ENCODE measurements at places on chromosomes 7 and 10. TPM values are rescaled to one million over a fixed set of nuclear protein-coding genes. Genes with fewer than 3 reads are reported as not detected.
A peak's percentile ranks its signal among the peaks of the same experiment; 100 is the strongest.

Gene JCAD
- total RNA-seq, result 23.5 TPM

Gene AKR1E2
- total RNA-seq, result 5.9 TPM

DNA sequence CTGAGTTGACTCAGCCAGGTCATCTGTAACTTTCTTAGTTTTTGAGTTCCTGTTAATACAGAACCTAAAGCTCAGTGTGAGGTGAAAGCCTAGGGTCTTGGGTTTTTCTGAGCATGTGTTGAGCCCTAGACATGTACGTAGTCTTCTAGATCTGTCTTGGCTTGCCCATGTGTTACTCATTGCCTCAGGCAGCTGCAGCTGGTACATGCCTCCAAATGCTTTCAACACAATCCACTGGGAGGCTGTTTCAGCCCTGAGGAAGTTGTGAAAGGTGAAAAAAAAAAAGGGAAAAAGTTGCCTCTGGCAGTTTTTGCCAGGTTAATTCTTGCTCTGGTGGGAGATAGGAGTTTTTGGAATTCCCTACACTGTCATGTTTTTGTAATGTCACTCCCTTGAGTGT lies 134.6 kb downstream of the RNF216 start:
- no peak for DNase-seq

GRCh38 chr7:74467876-74468275 lies 14.2 kb downstream of the GTF2IRD1 start:
- no peak for DNase-seq

DNA sequence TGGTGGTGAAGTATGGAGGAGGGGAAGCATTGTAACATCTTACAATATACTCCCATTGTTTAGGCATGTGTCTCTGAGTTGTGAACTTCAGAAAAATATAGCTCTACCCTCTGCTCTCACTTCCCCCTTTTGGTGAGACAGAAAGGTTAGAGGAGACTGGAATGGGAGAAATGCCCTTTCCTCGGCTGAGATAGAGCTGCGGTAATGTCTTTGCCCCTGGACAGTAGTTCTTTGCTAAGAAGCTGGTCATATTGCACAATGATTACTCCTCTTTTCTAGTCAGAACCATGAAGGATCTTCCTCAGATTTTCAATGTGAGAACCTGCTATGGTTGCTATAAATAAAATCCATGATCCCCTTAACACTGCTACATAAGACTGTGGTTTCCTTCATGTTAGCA lies 171.0 kb downstream of the SEM1 start:
- no peak for DNase-seq

GRCh38 chr10:90871279-90871765 lies 452 bp upstream of the RPP30 start:
- no peak for DNase-seq

GRCh38 chr7:113197274-113197673 lies 78.9 kb upstream of the SMIM30 start:
- DNase-seq, result no peak

- DNase-seq, result no peak
Observed at GRCh38 chr7:13028825-13029099, 341.3 kb downstream of the ARL4A start.

Gene RPEL1
- not detected for total RNA-seq

- DNase-seq, result no peak
Observed at GRCh38 chr10:10873289-10873688, 144.4 kb upstream of the CELF2 start.

- DNase-seq, result no peak
Observed at GRCh38 chr7:10724449-10724848, 249.2 kb upstream of the PHF14 start.

GRCh38 chr7:22842973-22843372 lies 20.3 kb upstream of the TOMM7 start:
- DNase-seq, result no peak

- no peak for DNase-seq
Observed at GRCh38 chr7:140678081-140678815, 5.5 kb downstream of the ADCK2 start.

- no peak for DNase-seq
Observed at GRCh38 chr7:91242097-91242844, 22.0 kb upstream of the FZD1 start.

DNA sequence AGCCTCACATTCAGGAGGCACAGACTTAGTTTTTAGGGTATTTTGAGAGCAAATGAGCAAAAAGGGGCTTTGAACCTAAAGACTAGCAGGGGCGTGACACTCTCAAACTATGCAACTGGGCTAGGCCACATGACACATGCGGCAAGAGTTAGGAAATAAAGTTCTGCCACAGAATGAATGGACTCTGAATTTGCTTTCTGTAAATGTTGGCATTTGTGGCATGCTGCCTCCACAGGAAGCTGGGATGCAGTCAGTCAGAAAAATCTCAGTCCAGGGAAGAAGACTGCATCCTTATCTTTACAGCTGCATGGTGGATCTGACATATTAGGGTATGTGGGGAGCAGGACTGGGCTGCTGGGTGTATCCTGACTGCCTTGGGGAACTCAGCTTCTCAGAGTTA lies 181.0 kb downstream of the COBL start:
- DNase-seq, result no peak

- DNase-seq, result peak; percentile 60
Observed at GRCh38 chr7:105353752-105354328, 34.9 kb downstream of the SRPK2 start.

Gene UTF1
- not detected for total RNA-seq

DNA sequence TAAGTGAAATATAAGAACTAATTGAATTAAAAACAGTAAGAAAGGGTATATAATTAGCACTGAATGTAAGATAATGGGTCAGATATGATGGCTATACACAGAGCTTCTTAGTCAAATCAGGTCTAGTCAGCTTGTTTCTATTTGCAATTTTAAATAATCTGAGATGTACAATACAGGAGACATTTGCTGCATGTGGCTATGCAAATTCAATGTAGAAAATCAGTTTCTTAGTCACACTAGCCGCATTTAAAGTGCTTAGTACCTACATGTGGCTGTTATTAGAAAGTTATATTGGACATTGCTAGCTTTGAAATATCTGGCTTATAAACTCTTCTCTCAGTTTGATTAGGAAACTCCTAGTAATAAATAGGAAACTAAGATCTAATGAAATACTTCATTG lies 25.3 kb downstream of the CCDC7 start:
- DNase-seq, result no peak

Gene ARHGAP21
- total RNA-seq, result 44.8 TPM

- no peak for DNase-seq
Observed at GRCh38 chr10:76647301-76647700, 990.3 kb downstream of the KCNMA1 start.

DNA sequence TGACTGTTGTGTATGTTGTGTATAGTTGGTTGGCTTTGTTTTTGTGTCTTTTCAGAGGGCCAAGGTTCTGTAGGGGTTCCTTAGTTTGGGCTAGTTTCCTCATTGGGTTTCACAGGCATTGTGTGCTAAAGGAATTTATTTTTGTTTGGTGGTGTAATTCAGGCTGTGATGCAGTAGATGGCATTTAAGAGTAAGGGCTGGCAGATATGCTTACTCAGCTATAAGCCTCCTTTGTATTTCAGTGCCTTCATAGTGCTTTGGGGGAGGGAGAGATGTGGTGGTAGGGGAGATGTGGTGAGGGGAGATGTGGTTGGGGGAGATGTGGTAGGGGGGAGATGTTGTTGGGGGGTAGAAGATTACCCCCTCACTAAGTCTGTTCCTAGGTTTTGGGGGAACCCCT lies 91.7 kb downstream of the SLC25A40 start:
- DNase-seq, result no peak

- DNase-seq, result no peak
Observed at GRCh38 chr10:117186832-117187615, 10.3 kb upstream of the KCNK18 start.

- DNase-seq, result peak; percentile 60
Observed at GRCh38 chr10:128337860-128338378, 211.7 kb upstream of the MKI67 start.

Gene CDK14
- 18.7 TPM for total RNA-seq

DNA sequence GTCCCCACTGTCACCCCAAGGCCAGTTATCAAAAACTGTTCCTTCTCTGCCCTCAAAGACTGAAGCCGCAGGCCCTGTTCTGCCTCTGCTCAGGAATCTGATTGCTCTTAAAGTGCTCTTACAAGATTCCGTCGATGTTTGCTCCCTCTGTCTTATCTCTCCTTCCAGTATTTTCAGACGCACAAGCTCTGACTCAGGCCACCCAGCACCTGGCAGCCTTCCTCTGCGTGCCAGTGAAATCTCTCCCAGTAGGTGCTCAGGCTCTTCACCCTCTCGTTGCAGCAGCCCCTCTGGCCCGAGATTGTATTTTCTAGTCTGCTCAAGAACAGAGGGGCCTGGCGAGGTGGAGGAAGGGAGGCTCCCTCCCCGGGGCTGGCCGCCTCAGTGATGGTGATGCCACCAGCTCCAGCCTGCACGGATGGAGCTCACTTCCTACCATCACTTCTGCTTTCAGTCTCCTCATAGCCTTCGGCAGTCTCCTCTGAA lies 276.2 kb downstream of the USP6NL start:
- no peak for DNase-seq

- DNase-seq, result no peak
Observed at GRCh38 chr10:43127442-43127841, 10.8 kb upstream of the CSGALNACT2 start.

DNA sequence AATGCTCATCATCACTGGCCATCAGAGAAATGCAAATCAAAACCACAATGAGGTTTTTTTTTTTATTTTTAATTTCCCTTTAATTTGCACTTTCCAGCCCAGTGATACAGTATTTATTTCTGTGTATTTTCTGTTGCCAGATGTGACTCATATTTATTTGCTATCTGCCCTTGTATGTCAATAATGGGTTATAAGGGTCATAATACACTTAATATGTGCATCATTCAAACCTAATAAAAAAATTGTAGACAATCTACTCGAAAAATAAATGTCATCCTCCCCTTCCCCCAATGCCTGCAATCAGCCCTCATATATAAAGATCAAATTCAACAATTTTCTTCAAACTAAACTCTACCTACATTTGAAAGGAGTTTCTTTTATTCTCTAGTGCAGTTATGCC lies 154.5 kb downstream of the CSTF2T start:
- DNase-seq, result no peak

Gene PIP
- not detected for total RNA-seq

GRCh38 chr10:35041502-35041879 lies 48.6 kb downstream of the CUL2 start:
- no peak for DNase-seq

DNA sequence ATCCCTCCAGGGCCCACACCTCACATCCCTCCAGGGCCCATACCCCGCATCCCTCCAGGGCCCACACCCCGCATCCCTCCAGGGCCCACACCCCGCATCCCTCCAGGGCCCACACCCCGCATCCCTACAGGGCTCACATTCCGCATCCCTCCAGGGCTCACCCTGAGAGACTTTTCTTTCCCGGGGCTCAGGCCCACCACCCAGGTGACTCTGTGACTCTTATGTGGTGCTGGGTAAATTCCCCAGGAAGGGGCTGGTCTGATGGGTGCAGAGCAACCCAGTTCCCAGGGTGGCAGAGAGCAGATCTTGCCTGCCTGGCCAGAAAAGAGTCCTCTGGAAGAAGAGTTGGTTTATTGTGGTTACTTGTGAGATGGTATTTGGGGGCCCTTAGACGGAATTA lies 290.7 kb downstream of the TCERG1L start:
- no peak for DNase-seq

- no peak for DNase-seq
Observed at GRCh38 chr7:5750031-5750653, 31.3 kb downstream of the RNF216 start.

DNA sequence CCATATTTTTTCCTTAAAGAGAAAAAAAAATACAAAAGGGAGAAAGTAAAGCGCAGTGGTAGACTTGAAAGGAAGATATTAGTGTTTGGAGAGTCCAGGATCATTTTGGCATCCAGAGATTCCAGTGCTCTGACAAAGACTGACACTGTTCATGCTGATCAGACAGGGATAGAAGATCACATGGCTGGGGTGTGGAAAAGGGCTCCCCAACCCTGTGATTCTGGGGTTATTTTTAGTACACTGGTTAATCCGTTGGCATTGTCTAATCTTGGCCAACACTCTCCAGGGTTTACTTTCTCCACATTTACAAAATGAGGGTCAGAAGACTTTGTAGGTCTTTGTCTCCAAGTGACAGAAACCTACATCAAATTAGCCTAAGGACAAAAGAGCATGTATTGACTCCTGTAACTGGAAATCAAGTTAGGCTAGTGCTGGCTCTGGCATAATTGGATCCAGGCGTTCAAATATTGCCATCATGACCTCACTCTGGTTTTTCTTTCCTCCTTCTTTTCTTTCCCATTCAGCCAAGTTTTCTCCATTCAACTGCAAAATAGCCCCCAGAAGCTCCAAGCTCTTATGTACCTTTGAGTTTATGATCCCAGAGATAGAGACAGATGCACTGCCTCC lies 181.6 kb downstream of the PHTF2 start:
- DNase-seq, result no peak

DNA sequence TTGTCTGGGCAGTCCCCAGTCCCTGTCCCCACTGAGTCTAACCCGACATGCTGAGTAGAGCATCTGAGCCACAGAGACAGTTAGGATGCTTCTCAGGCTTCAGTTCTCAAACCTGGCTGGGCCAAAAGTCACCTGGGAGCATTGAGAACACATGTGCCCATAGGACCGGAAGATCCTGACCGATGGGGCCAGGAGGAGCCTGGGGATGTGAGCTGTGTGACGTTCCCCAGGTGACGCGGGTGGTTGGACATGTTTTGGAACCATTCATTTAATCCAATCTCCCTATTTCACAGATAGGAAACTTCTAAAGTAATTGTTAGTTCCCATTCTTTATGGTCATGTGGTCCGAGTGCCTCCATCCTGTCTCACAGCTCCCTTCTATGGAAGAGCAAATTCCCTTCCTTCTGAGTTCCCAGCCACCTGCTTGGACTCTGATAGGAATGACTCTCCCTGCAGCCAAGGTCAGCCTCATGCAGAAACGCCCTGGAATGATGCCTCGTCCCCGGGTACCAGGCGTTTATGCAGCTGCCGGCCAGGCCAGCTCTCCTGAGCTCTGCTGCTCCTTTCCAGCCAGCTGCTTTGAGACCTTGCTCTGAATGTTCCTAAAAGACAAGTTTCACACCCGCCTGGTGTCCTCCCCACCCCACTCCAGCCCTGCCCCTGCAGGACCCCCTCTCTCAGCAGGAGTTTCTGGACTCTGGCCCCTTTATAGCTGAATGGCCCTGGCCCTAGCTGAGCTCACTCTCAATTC lies 166.5 kb upstream of the RHEB start:
- DNase-seq, result no peak

GRCh38 chr10:116410351-116410750 lies 17.3 kb upstream of the PNLIPRP3 start:
- DNase-seq, result no peak

DNA sequence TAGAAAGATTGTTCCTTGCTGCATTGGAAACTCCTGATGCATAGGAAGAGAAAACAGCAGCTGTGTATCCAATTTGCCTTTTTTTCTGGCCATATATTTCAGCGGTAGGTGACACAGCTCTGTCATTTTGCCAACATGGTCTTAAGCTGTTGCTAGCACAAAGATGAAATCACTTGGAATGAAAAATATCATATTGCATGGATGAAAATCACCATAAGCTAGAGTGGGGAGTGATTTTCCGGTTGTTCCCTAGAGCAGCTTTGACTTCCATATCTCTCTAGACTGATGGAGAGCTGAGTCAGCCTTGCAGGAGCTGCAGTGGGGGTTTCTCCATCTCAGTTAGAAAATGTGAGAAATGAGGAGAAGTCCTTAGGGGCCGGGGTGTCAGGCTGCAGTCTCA lies 38.3 kb upstream of the BTBD16 start:
- DNase-seq, result no peak

Gene VSIR
- 104 TPM for total RNA-seq

GRCh38 chr10:123635745-123636144 lies 30.4 kb upstream of the GPR26 start:
- no peak for DNase-seq

Gene PNLIPRP3
- total RNA-seq, result not detected

Gene PTF1A
- total RNA-seq, result not detected

- no peak for DNase-seq
Observed at GRCh38 chr7:43593010-43593409, 10.1 kb downstream of the STK17A start.

Gene ANKRD1
- 2,047 TPM for total RNA-seq

All from left ventricle myocardium inferior (tissue), 1 donor.